ENCODE measurements at places on chromosomes 1 and 21.
A peak's percentile ranks its signal among the peaks of the same experiment; 100 is the strongest.

DNA sequence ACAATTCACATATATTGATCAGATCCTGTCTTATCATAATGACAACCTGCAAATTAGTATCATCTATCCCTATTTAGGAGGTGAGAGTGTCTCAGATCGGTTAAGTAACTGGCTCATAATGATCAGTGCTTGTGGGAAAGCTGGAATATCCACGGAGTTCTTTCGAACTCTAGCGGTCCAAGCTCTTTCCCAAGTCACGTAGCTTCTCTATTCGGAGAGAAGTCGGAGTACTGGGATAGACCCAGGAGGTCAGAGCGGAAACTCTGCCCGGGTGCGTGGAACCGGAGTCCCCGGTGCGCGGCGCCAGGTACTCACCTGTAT lies 339 bp downstream of the PTGS2 start:
- no peak for DNase-seq

DNA sequence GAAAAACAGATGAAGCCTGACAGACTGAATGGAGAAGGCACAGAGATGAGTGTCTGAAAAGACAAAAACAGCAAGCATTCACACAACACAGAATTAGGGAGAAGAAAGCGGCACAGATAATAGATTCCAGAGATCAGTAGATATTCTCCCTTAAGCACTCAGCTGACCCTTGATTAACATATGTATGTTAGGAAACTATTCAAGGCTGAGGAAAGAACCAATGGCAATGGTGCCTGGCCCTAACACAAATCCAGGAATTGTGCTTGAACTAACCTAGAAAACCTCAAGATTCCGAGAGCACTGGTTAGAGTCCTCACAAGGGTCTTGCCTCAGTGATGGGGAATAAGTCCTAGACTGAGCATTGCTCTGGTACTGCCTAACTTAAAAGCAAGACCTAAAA lies 30.9 kb downstream of the KCNT2 start:
- peak; percentile 70 for DNase-seq

DNA sequence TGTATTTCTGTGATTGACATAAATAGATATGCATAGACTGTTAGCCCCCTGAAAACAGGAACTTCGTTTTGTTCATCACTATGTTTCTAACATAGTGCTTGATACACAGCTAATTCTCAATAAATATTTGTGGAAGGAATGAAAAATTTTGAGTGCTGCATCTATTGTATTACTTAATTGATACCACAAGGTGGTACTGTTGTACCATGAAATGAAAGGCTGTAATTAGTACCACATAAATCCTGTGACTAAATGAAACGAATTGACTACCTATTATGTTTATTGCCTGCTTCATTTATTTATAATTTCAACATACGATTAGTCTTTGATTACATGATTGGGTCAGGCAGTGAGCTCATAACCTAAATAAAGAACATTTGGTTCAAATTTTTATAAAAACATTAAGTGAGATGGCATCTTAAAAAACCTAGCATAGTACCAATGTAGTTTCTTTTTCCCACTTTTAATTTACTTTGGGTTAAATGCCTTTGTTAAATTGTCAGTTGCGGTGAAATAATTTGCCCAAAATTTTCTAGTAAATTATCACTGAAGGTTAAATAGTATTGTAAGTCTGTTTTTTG lies 15.0 kb upstream of the TGFB2 start:
- peak; percentile 27 for DNase-seq

DNA sequence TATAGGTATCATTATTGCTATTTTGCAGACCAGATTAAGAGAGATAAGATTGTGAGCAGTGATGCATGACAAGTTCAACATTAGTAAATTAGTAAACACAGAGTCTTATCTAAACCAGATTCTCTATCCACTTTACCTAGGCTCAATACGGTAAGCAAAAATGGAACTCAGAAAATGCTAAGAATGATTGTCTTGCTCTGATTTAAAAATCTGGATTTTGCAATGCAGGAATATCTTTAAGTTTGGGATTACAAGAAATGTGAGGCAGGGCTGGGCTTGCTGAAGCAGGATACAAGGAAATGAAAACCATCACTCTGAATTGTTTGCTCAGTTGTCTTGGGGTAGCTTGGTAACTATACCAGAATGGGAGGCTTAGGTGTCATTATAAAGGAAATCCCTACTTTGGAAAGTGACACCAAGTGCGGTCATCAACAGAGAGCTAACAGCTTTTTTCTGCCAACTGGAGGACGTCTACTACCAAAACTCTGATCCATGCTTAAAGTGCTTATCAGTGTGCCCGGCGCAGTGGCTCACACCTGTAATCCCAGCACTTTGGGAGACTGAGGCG lies 332.7 kb upstream of the RUNX1 start:
- DNase-seq, result no peak

- peak; percentile 75 for DNase-seq
These were observed 1.5 kb upstream of the KCNH1 start for GRCh38 chr1:211135342-211135950.

DNA sequence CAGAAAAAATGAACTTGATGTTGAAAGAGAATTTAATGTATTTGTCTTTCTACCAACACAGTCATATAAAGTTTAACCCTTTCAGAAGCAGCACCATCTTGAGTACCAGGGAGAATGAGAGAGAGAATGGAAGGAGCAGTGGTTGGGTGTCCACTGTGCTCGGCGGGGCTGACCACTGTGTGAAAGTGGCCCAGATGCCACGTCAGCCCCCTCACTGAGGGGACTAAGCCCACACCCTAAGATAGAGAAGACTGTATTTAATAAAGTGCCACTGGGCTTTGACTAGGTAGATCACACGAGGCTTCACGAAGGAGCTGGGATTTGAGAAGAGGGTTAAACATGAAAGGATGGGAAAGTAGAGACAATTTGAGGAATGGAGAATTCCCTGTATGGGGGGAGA lies 31.2 kb downstream of the BATF3 start:
- no peak for DNase-seq

DNA sequence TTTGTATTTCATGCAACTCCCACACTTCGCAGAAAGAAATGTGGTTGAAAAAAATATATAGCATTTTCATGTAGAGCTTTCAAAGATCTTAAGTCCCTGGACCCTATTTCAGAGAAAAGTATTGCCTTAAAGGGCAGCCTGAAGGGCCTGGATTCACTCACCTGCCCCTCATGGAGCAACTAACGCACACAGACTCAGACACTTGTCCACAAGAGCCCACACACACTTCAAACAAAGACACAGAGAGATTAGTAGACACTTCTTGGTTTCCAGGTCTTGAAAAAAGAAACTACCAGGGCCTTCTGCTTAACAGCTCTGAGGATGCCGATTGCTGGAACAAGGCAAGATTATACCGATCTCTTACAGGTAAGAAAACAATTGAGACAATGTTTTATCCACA lies 122.2 kb downstream of the ZBTB18 start:
- DNase-seq, result no peak

DNA sequence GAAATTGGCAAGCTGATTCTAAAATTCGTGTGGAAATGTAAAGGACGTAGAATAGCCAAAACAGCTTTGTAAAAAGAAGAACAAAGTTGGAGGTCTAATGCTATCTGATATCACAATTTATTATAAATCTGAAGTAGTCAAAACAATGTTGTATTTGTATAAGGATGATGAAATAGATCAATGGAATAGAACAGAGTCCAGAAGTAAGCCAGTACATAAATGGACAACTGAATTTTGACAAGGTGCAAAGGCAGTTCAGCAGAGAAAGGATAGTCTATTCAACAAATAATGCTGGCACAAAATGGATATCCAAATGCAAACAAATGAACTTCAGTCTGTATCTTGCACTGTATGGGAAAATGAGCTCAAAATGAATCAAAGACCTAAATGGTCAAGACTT lies 20.2 kb downstream of the RALGPS2 start:
- no peak for DNase-seq

- DNase-seq, result no peak
These were observed 4.3 kb upstream of the LCE2B start for GRCh38 chr1:152681616-152682015.

DNA sequence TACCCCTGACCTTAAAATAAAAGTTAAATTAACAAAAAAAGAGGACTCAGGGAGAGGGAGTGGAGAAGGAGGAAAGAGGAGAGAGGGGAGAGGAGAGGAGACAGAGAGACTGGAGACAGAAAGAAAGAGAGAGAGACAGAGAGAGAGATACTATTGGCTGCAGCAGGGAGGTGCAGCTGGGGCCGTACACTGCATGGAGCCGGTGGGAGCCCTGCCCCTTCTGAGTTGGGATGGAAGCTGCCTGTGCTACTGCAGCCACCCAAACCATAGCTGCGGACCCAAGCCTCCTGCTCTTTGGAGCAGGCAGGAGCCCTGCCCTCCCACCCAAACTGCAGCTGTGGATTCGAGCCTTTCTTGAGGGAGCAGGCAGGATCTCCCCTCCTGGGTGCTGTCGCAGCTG lies 32.7 kb upstream of the HP1BP3 start:
- DNase-seq, result no peak

GRCh38 chr1:232765542-232765941 lies 39.7 kb upstream of the MAP10 start:
- no peak for DNase-seq

- no peak for DNase-seq
These were observed 438 bp downstream of the MRPS6 start for GRCh38 chr21:34073749-34074282.

DNA sequence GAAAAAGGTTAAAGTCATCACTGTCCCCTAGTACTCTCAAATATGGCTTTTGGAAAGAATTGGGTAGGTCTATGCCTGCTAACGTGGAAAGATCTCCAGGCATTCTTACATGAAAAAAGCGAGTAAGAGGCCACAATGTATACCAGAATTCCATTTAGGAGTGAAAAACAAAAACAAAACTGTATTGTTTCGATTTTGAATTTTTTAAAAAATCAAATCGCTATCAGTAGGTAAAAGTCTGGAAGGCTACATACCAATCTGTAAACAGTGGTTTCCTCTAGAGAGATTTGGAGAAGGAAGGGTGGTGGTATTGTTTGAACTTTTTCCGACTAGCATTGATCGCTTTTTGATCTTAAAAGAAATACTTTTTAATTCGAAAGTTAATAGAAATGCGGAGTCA lies 55.9 kb downstream of the RRAGC start:
- DNase-seq, result no peak

GRCh38 chr21:35222541-35222941 lies 173.4 kb upstream of the RUNX1 start:
- peak; percentile 12 for DNase-seq

GRCh38 chr1:192896376-192896775 lies 87.5 kb downstream of the RGS2 start:
- DNase-seq, result no peak

DNA sequence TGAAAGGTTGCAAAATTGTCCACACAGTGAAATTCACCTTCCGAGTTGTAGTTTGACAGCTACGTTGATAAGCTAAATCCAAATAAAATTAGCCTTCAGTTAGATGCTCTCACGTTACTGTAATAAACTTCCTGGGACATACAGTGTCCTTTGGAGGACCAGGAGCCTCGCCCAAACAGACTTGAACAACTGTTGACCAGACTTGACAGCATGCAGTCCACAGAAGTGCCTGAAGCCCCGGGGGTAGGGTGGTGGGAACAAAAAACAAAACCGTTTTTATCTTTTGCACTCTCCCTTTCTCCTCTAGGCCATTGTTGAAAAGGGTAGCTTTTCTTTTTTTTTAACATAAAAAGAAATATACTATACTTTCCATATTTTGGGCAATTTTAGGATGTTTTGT lies 172.8 kb upstream of the SAMSN1 start:
- no peak for DNase-seq

Data from mesendoderm (in vitro differentiated cells).